Fibroblast of the aortic adventitia (primary cell): ENCODE measurements at places on chromosomes 16 and 17.

DNA sequence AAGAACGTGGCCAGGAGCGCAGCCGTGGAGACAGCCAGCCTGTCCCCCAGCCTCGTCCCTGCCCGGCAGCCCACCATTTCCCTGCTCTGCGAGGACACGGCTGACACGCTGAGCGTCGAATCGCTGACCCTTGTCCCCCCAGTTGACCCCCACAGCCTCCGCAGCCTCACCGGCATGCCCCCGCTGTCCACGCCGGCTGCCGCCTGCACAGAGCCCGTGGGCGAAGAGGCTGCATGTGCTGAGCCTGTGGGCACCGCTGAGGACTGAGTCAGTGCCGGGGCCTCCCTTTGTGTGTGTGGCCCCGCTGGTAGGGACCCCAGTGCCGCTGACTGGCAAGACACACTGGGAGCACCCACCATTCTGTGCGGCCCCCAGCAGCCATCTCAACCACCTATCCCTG is 77.6 kb downstream of the SOCS1 start:
- DNase-seq, result no peak

GRCh38 chr17:81960130-81960958 is 643 bp downstream of the NOTUM start:
- no peak for DNase-seq

- DNase-seq, result no peak
Observed at GRCh38 chr17:17782523-17783115, 54.2 kb downstream of the SREBF1 start.

GRCh38 chr16:29842732-29843346 is 20.2 kb downstream of the CDIPT start:
- no peak for DNase-seq

DNA sequence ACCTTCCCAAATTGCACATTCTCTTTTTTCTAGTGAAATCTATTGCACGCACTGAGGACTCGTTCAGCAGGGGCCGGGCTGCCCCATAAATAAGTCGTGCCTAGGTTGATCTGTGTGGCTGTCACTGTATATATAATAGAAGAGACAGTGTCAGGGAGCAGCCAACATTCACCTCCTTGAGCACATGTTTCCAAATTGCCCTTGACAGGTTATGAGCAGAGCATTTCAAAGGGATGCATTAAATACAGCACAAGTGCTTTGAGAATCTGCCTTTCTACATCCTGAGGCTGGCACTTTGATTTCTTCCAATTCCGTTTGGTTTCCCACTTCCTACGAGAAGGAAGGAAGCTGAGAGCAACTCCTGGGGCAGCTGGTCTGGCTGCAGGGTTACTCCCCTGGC is 291.2 kb downstream of the NPIPA8 start:
- DNase-seq, result no peak

DNA sequence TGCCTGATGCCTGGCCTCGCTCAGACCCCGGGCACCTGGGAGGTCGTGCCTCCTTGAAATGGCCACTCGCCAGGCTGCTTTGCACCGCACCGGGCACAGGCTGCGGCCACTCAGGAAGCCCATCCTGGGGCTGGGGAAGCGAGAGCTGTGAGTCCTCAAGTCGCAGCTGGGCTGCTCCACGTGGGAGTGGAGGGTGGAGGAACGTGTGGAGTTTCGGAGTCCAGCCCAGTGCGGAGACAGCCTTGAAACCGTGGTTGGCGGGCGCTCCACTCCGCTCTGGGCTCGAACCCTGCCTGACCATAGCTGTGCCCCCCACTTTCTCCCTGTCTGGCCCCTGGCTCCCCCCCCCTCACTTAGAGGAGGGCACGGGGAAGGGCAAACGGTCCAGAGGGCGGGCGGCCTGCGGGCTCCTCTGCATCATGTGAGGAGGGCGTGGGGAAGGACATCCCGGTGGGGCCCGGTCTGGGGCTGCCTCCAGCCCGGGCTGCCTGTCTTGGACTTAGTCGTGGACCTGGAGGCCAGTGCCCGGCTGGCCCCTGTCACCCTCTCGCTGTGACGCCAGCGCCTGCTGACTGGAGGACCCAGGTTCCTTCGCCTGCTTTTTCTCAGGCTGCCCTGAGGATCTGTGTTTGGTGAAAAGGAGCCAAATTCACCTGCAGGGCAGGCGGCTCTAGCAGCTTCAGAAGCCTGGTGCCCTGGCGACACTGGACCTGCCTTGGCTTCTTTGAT is 2.5 kb downstream of the UBE2I start:
- DNase-seq, result peak; percentile 25

DNA sequence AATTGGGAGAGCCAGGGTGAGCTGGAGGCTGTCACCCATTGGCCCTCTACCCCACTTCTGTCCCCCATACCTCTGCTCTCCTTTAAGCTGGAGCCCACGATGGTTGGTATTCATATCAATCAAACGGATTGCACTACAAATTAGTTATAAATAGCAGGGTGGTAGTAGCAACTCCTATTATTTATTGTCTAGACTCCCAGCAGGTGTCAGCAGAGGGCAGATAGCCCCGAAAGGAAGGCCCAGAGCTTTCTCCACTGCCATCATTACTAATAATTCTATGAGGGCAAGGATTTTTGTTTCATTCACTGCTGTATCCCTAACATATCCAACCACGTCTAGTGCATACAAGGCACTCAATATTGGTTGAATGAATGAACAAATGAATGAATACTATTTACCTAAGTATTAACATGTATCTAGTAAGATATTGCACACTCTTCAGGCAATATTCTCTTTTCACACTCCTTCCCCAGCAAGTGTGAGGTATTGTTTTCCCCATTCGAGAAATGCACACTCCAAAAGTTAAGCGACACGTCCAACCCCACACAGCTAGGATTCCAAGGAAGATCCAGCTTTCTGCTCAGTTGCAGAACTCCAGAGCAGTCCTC is 6.3 kb downstream of the C17orf50 start:
- DNase-seq, result peak; percentile 67
